SJSA1 (cell line): ENCODE measurements at places on chromosomes 2 and 18. TPM values are rescaled to one million over a fixed set of nuclear protein-coding genes. Genes with fewer than 3 reads are reported as not detected.

GRCh38 chr2:3377279-3377611 lies 373 bp downstream of the EIPR1 start:
- peaks cover 23% of the 10 kb centered on the region for H3K4me1 ChIP-seq
- peaks cover 23% of the 10 kb centered on the region for H3K36me3 ChIP-seq
- DNase-seq = no peak
- H3K27me3 ChIP-seq = no peaks in the 10 kb centered on the region
- peak overlapping the region; percentile 68 for H3K4me3 ChIP-seq
- peak overlapping the region; percentile 24 for H3K27ac ChIP-seq

Gene CBLN2
- not detected in 2 replicates for total RNA-seq

DNA sequence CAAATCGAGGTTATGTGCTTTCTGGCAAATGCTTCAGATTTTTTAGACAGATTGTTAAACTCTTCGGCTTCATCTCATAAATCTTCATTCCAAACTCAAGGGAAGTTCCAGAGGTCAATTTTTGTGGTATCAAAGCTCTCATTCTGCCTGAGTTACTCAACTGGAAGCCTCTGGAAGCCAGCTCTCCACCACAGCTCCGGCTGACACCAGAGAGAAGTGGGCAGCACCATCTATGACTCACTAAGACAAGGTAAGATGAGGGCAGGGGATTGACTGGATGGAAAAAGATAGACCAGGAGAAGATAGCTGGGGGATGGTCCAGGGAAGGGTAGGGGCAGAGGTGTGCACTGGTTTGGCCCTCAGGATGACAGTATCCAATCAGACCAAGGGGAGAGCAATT lies 137.3 kb upstream of the HNRNPA3 start:
- no peak overlapping the region for H3K27ac ChIP-seq
- H3K4me1 ChIP-seq = no peaks in the 10 kb centered on the region
- DNase-seq = no peak
- H3K27me3 ChIP-seq = no peaks in the 10 kb centered on the region

DNA sequence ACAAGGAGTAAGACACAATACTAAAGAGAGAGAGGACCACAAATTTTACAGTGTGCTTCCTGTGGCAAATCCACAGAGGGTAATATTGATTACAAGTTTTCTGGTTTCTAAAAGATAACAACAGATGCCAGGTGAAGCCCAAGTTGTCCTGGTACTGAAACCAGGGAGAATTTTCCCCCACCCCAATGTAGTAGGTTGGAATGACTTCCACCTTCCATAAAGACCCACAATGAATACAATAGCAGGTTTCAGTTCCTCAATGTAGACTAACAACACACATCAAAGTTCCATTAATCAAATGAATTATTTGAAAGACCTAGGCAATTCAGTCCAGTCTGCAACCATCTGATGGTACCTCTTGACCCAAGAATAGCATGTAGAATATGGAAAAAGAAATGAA lies 44.0 kb upstream of the TMEM247 start:
- H3K4me3 ChIP-seq = no peak overlapping the region
- no peaks in the 10 kb centered on the region; the same call in none of the 2 replicates for H3K27me3 ChIP-seq
- peaks cover 18% of the 10 kb centered on the region for H3K4me1 ChIP-seq
- no peaks in the 10 kb centered on the region for H3K36me3 ChIP-seq

- H3K4me3 ChIP-seq = no peak overlapping the region
- no peak overlapping the region for H3K27ac ChIP-seq
- H3K36me3 ChIP-seq = no peaks in the 10 kb centered on the region
- H3K27me3 ChIP-seq = no peaks in the 10 kb centered on the region
- no peak for DNase-seq
Measured at GRCh38 chr2:49664827-49665226, 510.5 kb upstream of the FSHR start.

Gene LRRC30
- not detected in 2 replicates for total RNA-seq

- peak; percentile 64 for DNase-seq
- H3K27me3 ChIP-seq = no peaks in the 10 kb centered on the region
- H3K27ac ChIP-seq = peak overlapping the region; percentile 71
- H3K36me3 ChIP-seq = no peaks in the 10 kb centered on the region
- no peak overlapping the region for H3K4me3 ChIP-seq
Measured at GRCh38 chr2:145230546-145230945, 710.6 kb upstream of the ZEB2 start.

GRCh38 chr2:172244419-172245130 lies 141.9 kb upstream of the DLX2 start:
- H3K4me3 ChIP-seq = no peak overlapping the region
- DNase-seq = no peak
- no peaks in the 10 kb centered on the region for H3K36me3 ChIP-seq
- H3K27me3 ChIP-seq = no peaks in the 10 kb centered on the region
- H3K27ac ChIP-seq = no peak overlapping the region
- H3K4me1 ChIP-seq = peaks cover 51% of the 10 kb centered on the region

DNA sequence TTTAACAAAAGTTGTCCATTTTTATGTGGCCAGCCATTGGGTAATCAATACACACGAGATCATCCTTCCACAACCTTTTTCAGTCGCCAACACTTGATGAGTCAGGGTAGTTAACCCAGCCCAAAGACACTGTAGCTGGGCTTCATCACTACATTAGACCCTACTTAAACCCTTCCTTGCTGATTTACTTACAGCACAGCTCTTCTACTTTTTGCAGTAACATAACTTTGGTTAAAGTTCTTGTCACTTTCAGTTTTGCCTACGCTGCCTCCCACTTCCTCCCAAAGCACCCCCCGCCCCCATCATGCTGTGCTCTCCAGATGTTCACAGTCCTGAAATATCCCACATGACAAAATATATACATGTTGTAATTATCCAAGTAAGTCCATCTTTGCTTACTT lies 103.6 kb downstream of the CDK15 start:
- peak; percentile 39 for DNase-seq
- peak overlapping the region; percentile 65 for H3K27ac ChIP-seq
- no peaks in the 10 kb centered on the region for H3K36me3 ChIP-seq
- H3K4me3 ChIP-seq = peak overlapping the region; percentile 0; the same call in 1 of the 2 replicates

DNA sequence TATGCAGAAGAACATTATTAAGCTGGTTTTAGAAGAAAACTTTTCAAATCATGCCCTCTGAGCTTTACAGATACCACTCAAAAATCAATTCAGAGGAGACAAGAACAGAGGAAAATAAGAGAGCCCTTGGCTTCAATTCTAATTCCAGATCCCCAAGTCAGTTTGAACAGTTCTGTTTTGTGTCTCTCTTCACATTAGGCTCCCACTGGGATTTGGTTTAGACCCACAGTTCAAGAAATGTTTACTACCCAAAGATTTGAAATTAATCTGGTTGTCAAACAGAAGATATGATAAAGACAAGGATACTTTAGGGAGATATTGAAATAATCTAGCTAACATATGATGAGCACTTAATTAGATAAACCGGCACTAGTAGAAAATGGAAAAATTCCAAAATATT lies 329.5 kb downstream of the RAD51AP2 start:
- no peaks in the 10 kb centered on the region for H3K36me3 ChIP-seq
- H3K4me1 ChIP-seq = no peaks in the 10 kb centered on the region
- no peaks in the 10 kb centered on the region; the same call in 1 of the 2 replicates for H3K27me3 ChIP-seq
- no peak for DNase-seq

DNA sequence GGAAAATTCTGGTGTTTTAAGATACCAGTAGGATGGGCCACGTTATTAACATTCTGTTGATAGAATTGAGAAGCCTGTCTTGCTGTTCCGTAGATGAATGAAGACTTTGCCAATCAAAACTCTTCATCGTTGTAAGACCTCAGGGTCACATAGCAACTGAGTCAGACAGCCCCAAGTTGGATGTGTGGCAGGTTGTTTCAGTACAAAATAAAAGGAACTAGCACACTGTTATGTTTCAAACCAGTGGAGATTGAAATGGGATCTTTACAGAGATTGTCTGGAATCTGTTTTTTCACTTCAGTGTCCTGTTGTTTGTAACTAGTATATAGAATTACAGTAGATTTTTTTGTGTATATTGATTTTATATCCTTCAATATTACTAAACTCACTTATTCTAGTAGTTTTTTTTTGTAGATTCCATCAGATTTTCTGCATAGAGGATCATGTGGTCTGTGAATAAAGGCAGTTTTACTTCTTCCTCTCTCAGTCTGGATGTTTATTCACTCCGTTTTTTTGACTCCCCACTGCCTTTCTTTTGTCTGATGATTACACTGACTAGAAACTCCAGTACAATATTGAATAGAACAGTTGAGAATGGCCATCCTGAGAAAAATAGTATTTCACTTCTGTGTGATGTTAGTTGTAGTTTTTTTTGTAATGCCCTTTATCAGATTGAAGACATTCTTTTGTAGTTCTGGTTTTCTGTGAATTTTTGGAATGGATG lies 22.7 kb downstream of the EPC2 start:
- H3K4me3 ChIP-seq = no peak overlapping the region
- no peak overlapping the region for H3K27ac ChIP-seq
- no peaks in the 10 kb centered on the region for H3K36me3 ChIP-seq
- H3K4me1 ChIP-seq = no peaks in the 10 kb centered on the region; the same call in 1 of the 2 replicates
